Smooth muscle cell of the umbilical artery (primary cell): ENCODE measurements at places on chromosomes 2 and 18. TPM values are rescaled to one million over a fixed set of nuclear protein-coding genes. Genes with fewer than 3 reads are reported as not detected.

DNER gene
- total RNA-seq = 0.30 and 0.74 TPM in 2 replicates

CTAGE1 gene
- total RNA-seq = 0.05 TPM in 1 of 2 replicates, not detected in the other

FOXD4L1 gene
- 0.05 and 0.30 TPM in 2 replicates for total RNA-seq

LRP2 gene
- total RNA-seq = not detected in 2 replicates

DQX1 gene
- 0.32 TPM in 1 of 2 replicates, not detected in the other for total RNA-seq

SEPTIN10 gene
- total RNA-seq = 56.4 and 102 TPM in 2 replicates

TPO gene
- total RNA-seq = not detected in 2 replicates

DCDC2C gene
- total RNA-seq = not detected in 2 replicates

COLEC11 gene
- 0.18 and 2.4 TPM in 2 replicates for total RNA-seq

CHPF gene
- total RNA-seq = 519 and 687 TPM in 2 replicates

SERPINB12 gene
- not detected in 2 replicates for total RNA-seq

CIB4 gene
- total RNA-seq = not detected in 2 replicates

FAM124B gene
- 0.09 and 0.30 TPM in 2 replicates for total RNA-seq

MLPH gene
- 11.6 and 50.9 TPM in 2 replicates for total RNA-seq

MC2R gene
- total RNA-seq = not detected in 2 replicates

TMEM18 gene
- 17.4 and 24.9 TPM in 2 replicates for total RNA-seq

SLC4A3 gene
- total RNA-seq = 2.7 and 6.6 TPM in 2 replicates
